ENCODE measurements at places on chromosomes 2 and 18.

GRCh38 chr18:25795213-25795612 lies 295.2 kb downstream of the SS18 start:
- H3K27ac ChIP-seq, result no peak overlapping the region
- H3K4me3 ChIP-seq, result no peak overlapping the region
- 0 out of 2 replicates have a peak, but pooled peaks cover 3% of the 10 kb centered on the region for H3K4me1 ChIP-seq
- no peak for DNase-seq
- no peaks in the 10 kb centered on the region for H3K27me3 ChIP-seq

- DNase-seq, result no peak
- no peak overlapping the region for H3K27ac ChIP-seq
- H3K4me3 ChIP-seq, result no peak overlapping the region
- H3K36me3 ChIP-seq, result no peaks in the 10 kb centered on the region
- no peaks in the 10 kb centered on the region for H3K4me1 ChIP-seq
Observed at GRCh38 chr2:104537116-104537515, 316.8 kb upstream of the POU3F3 start.

DNA sequence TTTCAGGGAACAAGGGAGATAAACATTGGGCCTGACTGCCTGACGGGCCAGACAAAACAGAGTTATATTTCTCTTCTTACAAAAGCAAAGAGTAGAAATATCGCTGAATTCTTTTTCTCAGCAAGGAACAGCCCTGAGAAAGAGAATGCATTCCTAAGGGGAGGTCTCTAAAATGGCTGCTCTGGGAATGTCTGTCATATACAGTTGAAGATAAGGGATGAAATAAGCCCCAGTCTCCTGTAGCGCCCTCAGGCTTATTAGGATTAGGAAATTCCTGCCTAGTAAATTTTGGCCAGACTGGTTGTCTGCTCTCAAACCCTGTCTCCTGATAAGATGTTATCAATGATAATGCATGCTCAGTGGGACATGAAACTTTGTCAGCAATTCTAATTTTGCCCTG lies 134.9 kb upstream of the CNTNAP5 start:
- H3K4me3 ChIP-seq, result no peak overlapping the region
- peak; percentile 14 for DNase-seq
- H3K27me3 ChIP-seq, result no peaks in the 10 kb centered on the region
- H3K36me3 ChIP-seq, result peaks cover 6% of the 10 kb centered on the region
- H3K27ac ChIP-seq, result no peak overlapping the region
- no peaks in the 10 kb centered on the region for H3K4me1 ChIP-seq

GRCh38 chr2:11024259-11024645 lies 112.5 kb downstream of the KCNF1 start:
- H3K4me1 ChIP-seq, result 0 out of 2 replicates have a peak, but pooled peaks cover 5% of the 10 kb centered on the region
- no peak overlapping the region for H3K27ac ChIP-seq
- no peak overlapping the region for H3K4me3 ChIP-seq
- no peak for DNase-seq

DNA sequence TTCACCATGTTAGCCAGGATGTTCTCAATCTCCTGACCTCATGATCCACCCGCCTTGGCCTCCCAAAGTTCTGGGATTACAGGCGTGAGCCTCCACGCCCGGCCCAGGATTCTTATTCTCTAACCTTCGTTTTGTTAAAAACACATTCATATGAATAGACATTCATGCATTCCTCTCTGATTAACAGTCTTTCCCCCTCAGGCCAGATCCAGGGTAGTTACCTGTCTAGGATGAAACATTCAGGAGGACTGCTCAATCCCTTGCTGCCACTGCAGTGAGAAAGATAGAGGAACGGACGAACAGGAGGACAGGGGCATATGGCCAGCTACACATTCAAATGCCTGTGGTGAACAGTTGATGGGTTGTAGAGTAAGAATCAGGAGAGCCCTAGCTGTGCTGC lies 39.6 kb upstream of the EPC2 start:
- H3K36me3 ChIP-seq, result no peaks in the 10 kb centered on the region
- no peak overlapping the region for H3K4me3 ChIP-seq
- no peak overlapping the region for H3K27ac ChIP-seq
- no peak for DNase-seq

GRCh38 chr2:37376421-37377186 lies 32.2 kb downstream of the QPCT start:
- no peaks in the 10 kb centered on the region for H3K27me3 ChIP-seq
- no peak overlapping the region for H3K27ac ChIP-seq
- H3K36me3 ChIP-seq, result no peaks in the 10 kb centered on the region
- no peak for DNase-seq

GRCh38 chr2:11352781-11353537 lies 8.5 kb upstream of the ROCK2 start:
- no peaks in the 10 kb centered on the region for H3K27me3 ChIP-seq
- H3K4me1 ChIP-seq, result peaks cover 3% of the 10 kb centered on the region
- H3K27ac ChIP-seq, result no peak overlapping the region
- no peak for DNase-seq

GRCh38 chr2:152396051-152396511 lies 61.1 kb downstream of the FMNL2 start:
- no peak for DNase-seq
- peaks cover 48% of the 10 kb centered on the region for H3K4me1 ChIP-seq
- H3K27ac ChIP-seq, result no peak overlapping the region
- no peaks in the 10 kb centered on the region for H3K36me3 ChIP-seq
- H3K27me3 ChIP-seq, result no peaks in the 10 kb centered on the region

DNA sequence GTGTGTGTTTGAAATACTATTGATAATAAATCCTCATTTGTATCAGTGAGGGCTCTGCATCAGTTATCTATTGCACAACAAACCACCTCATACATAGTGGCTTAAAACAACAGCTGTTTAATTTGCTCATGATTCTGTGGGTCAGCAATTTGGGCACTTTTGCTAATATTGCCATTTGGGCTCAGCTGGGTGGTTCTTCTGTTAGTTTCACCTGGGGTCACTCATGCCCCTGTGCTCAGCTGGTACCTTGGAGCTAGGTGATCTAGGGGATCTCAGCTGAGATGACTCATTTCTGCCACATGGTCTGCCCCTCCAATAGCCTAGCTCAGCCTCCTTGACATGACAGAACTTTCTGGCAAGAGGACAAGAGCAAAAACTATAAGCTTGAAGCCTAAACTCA lies 126.3 kb downstream of the LYPD6B start:
- no peaks in the 10 kb centered on the region for H3K36me3 ChIP-seq
- H3K4me1 ChIP-seq, result peaks cover 11% of the 10 kb centered on the region
- no peaks in the 10 kb centered on the region for H3K27me3 ChIP-seq
- no peak overlapping the region for H3K4me3 ChIP-seq
- H3K27ac ChIP-seq, result no peak overlapping the region

- no peak overlapping the region for H3K27ac ChIP-seq
- no peaks in the 10 kb centered on the region for H3K36me3 ChIP-seq
- no peaks in the 10 kb centered on the region for H3K27me3 ChIP-seq
- H3K4me3 ChIP-seq, result no peak overlapping the region
- H3K4me1 ChIP-seq, result peaks cover 15% of the 10 kb centered on the region
- no peak for DNase-seq
Observed at GRCh38 chr18:66329716-66330115, 274.2 kb downstream of the CDH19 start.
